ENCODE measurements at places on chromosomes 3 and 15.

- DNase-seq, result no peak
These were observed 98.6 kb downstream of the ALCAM start for GRCh38 chr3:105465251-105465853.

- no peak for DNase-seq
These were observed 39.2 kb downstream of the STAG1 start for GRCh38 chr3:136712941-136713340.

DNA sequence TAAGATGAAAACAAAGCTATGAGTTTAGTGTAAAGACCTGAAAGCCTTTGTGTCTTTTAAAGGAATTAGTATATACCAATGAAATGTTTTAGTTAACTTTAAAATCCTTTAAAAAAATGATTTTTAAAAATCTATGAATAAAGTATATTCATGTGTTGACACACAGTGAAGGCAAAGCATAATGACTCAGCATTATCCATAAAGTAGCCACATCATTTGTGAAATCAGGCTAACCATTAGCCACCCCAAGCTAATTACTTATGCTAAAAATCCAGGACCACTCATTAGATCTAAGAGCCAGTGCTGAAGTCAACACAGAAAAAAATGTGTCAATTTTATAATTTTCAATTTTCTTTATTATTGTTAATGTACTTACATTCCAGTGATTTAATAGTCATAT lies 310.2 kb downstream of the TBC1D5 start:
- no peak for DNase-seq

- DNase-seq, result no peak
These were observed 74.1 kb upstream of the CHRM5 start for GRCh38 chr15:33894193-33894592.

- DNase-seq, result no peak
These were observed 71.0 kb upstream of the GALNT15 start for GRCh38 chr3:16103472-16103871.

DNA sequence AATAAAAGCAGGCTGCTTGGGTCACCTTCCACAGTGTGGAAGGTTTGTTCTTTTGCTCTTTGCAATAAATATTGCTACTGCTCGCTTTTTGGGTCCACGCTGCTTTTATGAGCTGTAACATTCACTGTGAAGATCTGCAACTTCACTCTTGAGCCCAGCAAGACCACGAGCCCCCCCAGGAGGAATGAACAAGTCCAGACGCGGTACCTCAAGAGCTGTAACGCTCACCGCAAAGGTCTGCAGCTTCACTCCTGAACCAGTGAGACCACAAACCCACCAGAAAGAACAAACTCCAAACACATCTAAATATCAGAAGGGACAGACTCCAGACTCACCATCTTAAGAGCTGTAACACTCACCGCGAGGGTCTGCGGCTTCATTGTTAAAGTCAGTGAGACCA lies 47.5 kb upstream of the CCR4 start:
- DNase-seq, result no peak

- DNase-seq, result no peak
These were observed 454.8 kb downstream of the EPHA6 start for GRCh38 chr3:97269202-97269601.

GRCh38 chr15:81887912-81888311 lies 157.9 kb downstream of the MEX3B start:
- no peak for DNase-seq

Data from CD4-positive, alpha-beta T cell treated with Interleukin-2 at 100 ng/mL for 4 hours (primary cell).